ENCODE measurements at places on chromosomes 6 and 20. TPM values are rescaled to one million over a fixed set of nuclear protein-coding genes. Genes with fewer than 3 reads are reported as not detected.

The SNX21 gene
- 13.1 TPM for total RNA-seq

The EDN3 gene
- not detected for total RNA-seq

The COL11A2 gene
- total RNA-seq = under 0.01 TPM

The KIZ gene
- total RNA-seq = 13.2 TPM

The OOEP gene
- 0.14 TPM for total RNA-seq

The TRMT11 gene
- 27.8 TPM for total RNA-seq

The SIRPD gene
- total RNA-seq = not detected

The PPP1R3G gene
- 0.34 TPM for total RNA-seq

The CAP2 gene
- 2.7 TPM for total RNA-seq

The OVOL2 gene
- 11.0 TPM for total RNA-seq

The FAM83C gene
- total RNA-seq = 1.7 TPM

The PTCRA gene
- total RNA-seq = not detected

The HNF4A gene
- not detected for total RNA-seq

The PPP1R14C gene
- 63.4 TPM for total RNA-seq

The HLA-DOA gene
- not detected for total RNA-seq

The BPI gene
- total RNA-seq = not detected

The RAB44 gene
- under 0.01 TPM for total RNA-seq

The RPS6KA2 gene
- 64.1 TPM for total RNA-seq

The TMEM200A gene
- under 0.01 TPM for total RNA-seq

The C20orf144 gene
- under 0.01 TPM for total RNA-seq

The TNFAIP3 gene
- total RNA-seq = 84.8 TPM

The SAMD10 gene
- 4.8 TPM for total RNA-seq

The EMILIN3 gene
- total RNA-seq = not detected

The EYS gene
- not detected for total RNA-seq

The HMGCLL1 gene
- not detected for total RNA-seq

The TULP1 gene
- not detected for total RNA-seq

Measured in nasal cavity respiratory epithelium epithelial cell of viscerocranial mucosa (primary cell).